ENCODE measurements at places on chromosomes 2 and 18. TPM values are rescaled to one million over a fixed set of nuclear protein-coding genes. Genes with fewer than 3 reads are reported as not detected.

The SERTAD2 gene
- 4.9 TPM for total RNA-seq

The CNGA3 gene
- total RNA-seq = not detected

DNA sequence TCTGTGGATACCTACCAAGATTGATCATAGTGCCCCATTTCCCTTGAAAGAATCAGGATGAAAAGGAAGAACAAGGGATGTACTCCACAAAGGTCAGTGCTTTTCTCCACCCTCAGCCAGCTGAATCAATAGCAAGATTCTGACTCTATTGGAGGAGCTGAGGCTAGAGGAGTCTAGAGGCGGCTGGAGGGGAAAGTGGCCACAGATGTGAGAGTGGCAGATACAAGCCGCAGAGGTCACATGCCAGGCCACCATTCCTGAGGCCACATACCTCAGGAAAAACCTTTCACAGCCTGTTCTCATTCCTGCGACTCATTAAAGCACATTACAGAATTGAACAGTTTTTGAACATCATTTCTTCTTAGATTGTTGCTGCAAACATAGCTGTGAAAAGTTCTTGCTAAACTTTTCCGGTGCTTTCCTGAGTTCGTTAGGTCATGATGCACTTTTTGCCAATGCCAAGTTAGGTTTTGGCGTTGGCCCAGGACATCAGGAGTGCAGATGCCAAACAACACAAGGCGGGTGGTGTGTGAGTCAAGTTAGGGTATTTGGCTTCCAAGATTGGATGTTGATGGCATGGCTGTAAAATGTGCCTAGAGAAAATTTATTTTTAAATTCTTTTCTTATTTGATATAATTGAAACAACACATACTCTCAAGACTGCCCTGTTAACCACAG lies 160.7 kb upstream of the SP5 start:
- peak; percentile 80 for DNase-seq

DNA sequence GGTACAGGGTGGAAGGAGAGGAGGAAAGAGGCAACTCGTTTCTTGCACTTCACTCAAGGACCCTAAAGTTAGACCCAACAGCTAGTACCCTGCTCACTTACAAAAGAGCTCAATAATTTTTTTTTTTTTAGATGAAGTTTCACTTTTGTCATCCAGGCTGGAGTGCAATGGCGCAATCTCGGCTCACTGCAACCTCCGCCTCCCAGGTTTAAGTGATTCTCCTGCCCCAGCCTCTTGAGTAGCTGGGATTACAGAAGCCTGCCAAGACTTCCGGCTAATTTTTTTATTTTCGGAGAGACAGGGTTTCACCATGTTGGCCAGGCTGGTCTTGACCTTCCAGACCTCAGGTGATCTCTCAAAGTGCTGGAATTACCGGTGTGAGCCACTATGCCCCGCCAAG lies 4.1 kb downstream of the ASB3 start:
- no peak for DNase-seq

DNA sequence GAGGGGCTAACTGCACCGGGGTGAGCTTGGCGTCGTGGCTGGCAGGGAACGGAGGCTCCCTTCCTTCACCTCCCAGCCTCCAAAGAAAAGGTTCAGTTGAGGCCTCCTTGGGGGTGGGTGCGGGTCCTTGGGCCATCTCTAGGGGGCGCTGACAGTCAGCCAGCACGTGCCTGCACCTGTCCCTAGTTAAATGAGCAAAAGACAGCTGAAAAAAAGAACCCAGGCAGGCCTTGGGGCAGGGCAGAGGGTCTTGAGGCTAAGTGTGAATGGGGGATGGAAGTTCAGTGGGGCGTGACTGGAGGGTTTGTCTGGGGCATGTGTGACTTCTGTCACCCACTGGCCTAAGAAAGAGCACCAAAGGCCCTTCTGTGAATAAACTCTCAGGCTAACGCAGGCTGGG lies 56.4 kb downstream of the ZFP36L2 start:
- no peak for DNase-seq

- no peak for DNase-seq
Measured at GRCh38 chr2:75204833-75205232, 5.5 kb upstream of the TACR1 start.

GRCh38 chr2:181106789-181107627 lies 126.6 kb downstream of the UBE2E3 start:
- DNase-seq = peak; percentile 91

The LRATD1 gene
- total RNA-seq = 0.12 TPM

DNA sequence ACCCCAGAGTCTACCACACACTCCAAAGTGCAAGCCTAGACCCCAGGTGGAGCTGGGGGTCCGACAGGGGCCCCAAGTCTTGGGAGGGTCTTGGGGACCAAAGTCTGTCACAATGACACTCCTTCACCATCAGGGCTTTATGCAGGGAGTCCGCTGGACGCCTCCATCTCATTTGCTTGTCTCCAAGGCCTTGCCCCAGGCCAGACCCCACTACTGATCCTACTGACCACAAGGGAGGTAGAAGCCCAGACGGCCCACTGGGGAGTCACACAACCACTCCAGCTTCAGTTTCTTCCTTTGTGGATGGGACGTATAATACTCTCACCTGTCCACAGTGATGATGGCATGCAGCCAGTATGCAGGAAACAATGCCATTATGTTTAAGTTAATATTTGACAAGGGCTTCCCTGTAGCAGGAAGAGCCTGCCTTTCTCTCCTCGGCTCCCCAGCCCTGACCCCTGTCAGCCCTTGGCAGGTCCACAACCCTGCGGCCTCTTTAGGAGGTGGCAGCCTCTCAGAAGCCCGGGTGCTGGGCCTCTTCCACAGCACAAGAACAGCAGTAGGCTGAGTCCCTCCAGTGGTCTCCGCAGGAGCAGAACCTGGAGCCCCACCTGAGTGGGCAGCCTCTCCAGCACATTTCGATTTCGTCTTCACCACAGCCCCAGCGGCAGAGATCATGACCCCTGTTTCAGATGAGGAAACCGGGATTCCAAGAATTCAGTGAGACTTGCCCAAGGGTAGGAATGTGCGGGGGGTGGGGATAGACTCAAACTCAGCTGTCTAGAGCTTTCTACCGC lies 6.5 kb downstream of the BIN1 start:
- peak; percentile 43 for DNase-seq

The NYAP2 gene
- total RNA-seq = not detected

DNA sequence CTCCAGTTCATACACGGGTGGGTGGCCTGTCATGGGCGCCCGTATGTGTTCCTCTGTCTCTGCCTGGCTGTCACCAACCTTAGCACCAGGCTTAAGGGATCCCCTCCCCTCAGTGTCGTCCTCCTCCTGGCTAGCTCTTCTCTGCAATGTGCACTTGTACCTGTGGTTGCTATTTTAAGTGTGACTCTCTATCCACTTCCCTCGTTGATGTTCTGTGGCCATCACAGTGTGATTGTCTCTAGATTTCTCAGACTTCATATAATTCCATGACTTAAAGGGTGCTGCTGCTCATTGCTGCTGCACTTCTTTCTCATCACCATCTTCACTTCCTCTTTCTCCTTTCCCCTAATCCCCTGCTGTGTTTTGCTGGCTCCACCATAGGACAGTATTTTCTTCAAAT lies 143.4 kb downstream of the EML6 start:
- DNase-seq = no peak

DNA sequence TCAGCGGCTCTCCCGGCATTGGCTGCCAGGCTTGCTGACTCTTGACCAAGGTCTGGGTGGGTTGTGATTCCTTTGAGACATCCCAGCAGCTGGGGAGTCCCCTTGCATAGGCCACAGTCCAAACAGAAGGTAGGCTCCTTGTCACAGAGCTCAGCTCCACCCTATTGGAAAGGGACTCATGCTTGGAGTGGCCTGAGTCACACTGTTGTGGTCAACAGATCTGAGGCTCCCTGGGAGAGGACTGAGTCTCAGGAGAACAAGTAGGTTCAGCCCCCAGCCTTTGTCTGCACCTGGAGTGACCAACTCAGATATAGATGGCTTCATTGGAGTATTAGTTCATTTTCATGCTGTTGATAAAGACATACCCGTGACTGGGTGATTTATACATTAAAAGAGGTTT lies 32.1 kb upstream of the SH3BP4 start:
- peak; percentile 83 for DNase-seq

The IL1R2 gene
- total RNA-seq = 4.3 TPM

The CKAP2L gene
- total RNA-seq = 61.9 TPM

GRCh38 chr18:9535430-9535991 lies 60.2 kb downstream of the RALBP1 start:
- DNase-seq = no peak

- peak; percentile 58 for DNase-seq
Measured at GRCh38 chr18:75223687-75224347, 13.2 kb downstream of the TSHZ1 start.

DNA sequence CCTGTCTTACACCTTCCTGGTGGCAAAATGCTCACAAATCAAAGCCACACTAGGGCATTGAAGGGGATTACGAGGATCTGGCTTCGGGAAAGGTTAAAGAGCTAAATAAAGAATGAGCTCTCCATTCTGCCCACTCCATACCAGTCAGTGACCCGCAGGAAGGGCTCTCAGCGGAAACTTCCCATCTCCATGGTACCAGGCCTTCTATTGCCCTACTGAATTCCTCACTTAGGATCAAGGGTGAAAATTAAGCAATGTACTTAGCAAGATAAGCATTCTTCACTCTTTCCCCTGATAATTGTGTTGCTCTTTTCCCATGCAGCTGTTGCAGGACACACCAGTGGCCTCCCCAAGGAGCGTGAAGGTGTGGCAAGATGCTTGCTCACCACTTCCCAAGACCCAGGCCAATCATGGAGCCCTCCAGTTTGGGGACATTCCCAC lies 75.6 kb upstream of the TTC39C start:
- no peak for DNase-seq

- DNase-seq = peak; percentile 16
Measured at GRCh38 chr2:149329068-149329467, 1.3 kb upstream of the LYPD6 start.

DNA sequence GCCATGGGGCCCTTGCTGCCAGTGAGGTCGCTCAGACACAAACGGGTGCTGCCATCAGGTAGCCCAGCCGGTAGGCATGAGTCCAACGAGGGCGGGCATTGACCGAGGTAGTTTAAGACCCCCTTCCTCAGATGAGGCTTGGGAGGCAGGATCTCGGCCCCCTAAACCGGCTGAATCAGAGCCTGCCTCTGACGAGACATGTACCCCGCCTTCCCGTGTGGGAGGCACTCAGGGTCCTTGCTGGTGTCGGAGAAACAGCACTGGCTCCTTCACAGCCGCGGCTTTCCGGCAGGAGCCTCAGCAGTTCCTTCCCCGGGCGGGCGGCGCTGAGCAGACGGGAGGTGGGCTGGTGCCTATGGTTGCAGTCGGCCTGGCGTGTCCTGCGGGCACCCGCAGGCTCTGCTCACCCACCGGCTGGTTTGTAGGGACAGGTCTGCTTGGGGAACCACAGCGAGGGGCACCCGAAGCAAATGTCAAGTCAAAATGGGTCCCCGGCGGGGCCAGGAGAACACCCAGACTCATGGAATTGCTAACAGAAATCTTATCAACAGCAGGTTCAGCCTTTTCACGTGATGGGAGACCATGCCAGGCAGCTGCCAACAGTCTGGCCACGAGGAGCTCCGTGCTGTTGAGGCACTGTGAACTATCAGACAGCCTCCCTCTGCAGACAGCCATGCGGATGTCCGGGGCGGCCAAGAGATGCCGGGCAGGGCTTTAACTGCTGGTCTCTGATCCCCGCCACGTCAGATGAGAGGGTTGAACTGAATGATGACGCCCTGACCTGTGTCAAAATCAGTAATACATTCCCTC lies 2.8 kb downstream of the KCNG2 start:
- DNase-seq = no peak

DNA sequence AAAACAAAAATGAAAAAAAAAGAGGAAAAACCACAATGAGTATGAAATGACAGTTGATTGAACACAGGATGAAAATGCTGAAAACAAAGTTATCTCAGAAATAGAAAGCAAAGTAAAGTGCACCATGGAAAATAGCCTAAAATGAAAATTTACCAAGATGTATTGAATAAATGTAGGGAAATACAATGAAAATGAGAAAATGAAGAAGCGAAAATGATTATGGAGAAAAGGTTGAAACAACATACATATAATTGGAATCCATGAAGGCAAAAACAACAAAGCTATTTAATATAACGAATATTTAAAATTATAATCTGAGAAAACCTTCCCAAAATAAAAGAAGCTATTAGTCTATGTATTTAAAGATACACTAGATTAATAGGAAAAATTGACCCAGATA lies 147.4 kb downstream of the TMEM18 start:
- DNase-seq = no peak

DNA sequence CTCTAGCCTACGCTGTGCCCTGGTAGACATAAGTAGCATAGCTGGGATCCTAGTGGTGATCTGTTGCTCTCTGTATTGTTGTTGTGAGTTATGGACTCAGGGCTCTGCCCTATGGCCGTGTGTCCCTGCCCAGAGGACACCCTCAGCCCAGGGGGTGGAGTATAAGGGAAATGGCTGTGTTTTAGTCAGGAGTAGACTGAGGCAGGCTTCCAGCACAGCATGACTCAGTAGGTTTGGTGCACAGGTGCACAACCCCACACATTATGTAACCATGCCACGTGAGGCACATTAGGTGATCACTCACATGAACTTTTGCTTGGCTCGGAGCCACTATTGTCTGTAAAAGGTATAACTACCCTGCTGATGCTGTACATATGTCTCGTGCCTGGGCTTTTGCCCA lies 59.9 kb upstream of the PEX13 start:
- no peak for DNase-seq

- no peak for DNase-seq
Measured at GRCh38 chr18:13658436-13659204, 67.7 kb downstream of the FAM210A start.

The RMND5A gene
- 22.2 TPM for total RNA-seq

The FIGN gene
- total RNA-seq = 5.8 TPM

DNA sequence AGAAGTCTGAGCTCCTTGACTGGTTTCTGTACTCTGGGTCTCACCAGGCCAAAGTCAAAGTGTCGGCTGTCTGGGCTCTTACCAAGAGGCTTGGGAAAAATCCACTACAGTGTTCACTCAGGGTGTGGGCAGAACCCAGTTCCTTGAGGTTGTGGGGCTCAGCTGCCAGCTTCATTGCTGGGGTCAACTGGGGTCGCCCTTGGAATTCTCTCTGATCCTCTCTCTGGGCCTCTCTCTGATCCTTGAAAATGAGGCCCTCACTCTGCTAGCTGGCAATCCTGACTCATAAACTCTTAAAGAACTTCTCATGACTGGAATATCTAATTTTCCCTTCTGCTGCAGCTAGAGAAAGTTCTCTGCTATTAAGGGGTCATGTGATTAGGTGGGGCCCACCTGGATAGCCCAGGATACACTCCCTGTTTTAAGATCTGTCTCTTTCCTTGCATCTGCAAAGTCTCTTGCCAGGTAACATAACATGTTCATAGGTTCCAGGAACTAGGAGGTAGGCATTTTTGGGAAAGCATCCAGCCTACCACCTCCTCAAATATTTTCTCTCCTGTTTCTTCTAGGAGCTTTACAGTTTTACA lies 66.3 kb downstream of the SP110 start:
- no peak for DNase-seq

The CD8A gene
- not detected for total RNA-seq

DNA sequence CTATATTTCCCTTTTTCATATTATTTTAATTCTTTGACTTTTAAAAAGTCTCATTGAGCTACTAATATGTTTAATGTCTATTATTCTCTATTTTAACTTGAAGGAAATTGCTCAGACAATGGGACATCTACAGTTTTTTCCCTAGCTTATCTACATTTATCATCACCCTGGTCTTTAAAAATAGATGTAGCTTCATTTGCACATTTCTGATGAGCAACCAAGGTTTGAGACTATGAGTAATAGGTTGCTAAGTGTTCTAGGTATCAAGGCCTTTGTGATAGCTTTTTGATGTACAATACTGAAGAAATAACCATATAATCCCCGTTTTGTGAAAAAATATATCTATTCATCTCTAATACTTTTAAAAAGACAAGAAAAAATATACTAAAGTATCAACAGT lies 47.0 kb downstream of the STAT4 start:
- no peak for DNase-seq

Data from RPMI7951 (cell line).